ENCODE measurements at places on chromosomes 7 and 10. TPM values are rescaled to one million over a fixed set of nuclear protein-coding genes. Genes with fewer than 3 reads are reported as not detected.

- DNase-seq, result no peak
These were observed 362.7 kb upstream of the SHH start for GRCh38 chr7:156175003-156175402.

DNA sequence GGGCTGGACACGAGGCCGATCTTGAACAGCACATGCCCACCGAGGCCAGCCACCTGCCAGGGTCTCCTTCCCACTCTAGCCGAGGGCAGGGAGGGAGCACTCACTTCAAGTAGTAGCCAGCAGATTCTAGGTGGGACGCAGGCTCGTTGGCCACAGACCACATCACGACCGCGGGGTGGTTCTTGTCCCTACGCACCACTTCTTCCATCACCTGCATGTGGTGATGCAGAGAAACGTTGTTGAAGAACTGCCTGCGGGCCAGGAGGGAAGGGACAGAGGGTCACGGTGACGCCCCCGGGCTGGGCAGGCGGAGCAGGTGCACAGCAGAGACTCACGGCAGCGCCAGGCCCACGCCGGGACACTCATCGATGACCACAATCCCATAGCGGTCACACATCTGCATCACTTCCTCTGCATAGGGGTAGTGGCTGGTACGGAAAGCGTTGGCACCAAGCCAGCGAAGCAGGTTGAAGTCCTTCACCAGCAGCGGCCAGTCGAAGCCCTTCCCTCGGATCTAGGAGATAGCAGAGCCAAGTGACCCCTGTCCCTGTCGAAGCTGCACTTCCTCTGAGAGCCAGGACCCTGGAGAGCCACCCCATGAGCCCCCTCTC is 7.7 kb downstream of the GUSB start:
- DNase-seq, result no peak

DNA sequence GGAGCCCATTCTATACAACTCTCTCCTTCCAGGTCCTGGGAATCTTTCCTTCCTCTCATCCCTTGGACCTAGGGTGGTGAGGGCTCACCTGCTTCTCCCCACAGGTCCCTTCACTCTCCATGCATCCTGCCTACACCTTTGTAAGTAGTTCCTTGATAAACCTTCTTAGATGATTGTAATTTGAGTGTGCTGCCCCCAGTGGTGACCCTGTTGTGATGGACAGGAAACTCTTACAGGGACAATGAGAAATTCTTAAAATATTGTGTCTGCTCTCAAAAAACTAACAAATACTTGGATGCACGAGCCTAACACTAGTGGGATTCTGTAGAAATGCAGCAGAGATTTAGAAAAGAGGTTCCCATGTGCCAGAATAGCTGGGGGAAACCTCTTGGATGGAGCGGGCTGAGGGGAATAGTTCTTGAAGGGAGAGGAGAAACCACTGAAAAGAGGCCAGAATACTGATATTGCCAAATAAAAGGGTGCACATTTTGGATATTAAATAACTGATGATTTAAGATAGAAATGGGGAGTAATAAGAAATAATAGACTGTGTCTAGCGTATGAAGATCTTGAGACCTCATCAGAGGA is 6.7 kb upstream of the PAXIP1 start:
- DNase-seq, result peak; percentile 30

DNA sequence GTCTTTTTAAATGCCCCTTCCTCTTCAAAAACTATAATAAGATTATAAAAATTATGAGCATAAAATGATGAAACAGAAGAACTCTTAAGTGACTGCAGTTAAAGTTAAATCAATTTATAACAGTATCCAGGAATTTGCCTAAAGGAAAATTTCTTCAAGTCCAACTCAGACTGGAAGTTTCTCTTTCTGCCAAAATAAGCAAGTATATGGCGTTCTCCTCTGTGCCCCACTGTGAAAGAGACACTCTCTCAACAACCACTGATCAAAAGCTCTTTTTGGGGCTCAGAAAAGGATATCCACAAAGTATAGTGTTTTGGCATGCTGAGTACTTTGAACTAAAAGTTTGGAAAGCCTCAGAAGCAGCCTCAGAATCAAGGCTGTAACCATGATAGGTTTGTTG is 139.9 kb downstream of the SKIDA1 start:
- no peak for DNase-seq

ZKSCAN5 gene
- total RNA-seq, result 7.2 TPM

EPO gene
- total RNA-seq, result not detected
